Activated CD4-positive, alpha-beta T cell treated with anti-CD3 and anti-CD28 coated beads for 1 hour (primary cell): ENCODE measurements at places on chromosomes 5 and 9.

DNA sequence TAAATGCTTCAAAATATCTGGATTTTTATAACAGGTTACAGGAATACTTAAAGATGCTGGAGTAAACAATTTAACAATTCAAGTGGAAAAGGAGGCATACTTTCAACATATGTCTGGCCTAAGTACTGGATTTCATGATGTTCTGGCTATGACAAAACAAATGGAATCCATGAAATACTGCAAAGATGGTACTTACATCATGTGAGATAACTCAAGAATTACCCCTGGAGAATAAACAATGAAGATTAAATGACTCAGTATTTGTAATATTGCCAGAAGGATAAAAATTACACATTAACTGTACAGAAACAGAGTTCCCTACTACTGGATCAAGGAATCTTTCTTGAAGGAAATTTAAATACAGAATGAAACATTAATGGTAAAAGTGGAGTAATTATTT lies 35.6 kb downstream of the SLC30A5 start:
- DNase-seq, result no peak

GRCh38 chr9:117187498-117187897 lies 227.4 kb downstream of the ASTN2 start:
- no peak for DNase-seq

DNA sequence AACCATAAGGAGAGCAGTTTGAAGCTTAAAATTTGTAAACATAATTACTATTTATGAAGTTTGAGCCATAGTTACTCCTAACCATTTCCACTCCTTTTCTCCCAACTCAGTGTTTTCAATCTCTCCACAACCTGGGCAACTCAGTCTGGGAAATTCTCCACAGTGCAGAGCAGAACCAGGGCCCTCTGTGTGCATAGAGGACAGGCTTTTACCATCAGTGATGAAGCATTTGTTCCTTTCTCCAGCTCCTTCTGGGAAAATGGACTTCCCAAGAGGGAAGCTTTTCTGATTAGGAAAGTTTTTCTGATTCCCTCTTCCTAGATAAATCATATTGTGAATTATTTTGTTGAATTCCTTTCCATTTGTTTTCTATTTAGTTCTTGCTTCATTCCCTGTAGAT lies 132.3 kb upstream of the MPDZ start:
- no peak for DNase-seq

DNA sequence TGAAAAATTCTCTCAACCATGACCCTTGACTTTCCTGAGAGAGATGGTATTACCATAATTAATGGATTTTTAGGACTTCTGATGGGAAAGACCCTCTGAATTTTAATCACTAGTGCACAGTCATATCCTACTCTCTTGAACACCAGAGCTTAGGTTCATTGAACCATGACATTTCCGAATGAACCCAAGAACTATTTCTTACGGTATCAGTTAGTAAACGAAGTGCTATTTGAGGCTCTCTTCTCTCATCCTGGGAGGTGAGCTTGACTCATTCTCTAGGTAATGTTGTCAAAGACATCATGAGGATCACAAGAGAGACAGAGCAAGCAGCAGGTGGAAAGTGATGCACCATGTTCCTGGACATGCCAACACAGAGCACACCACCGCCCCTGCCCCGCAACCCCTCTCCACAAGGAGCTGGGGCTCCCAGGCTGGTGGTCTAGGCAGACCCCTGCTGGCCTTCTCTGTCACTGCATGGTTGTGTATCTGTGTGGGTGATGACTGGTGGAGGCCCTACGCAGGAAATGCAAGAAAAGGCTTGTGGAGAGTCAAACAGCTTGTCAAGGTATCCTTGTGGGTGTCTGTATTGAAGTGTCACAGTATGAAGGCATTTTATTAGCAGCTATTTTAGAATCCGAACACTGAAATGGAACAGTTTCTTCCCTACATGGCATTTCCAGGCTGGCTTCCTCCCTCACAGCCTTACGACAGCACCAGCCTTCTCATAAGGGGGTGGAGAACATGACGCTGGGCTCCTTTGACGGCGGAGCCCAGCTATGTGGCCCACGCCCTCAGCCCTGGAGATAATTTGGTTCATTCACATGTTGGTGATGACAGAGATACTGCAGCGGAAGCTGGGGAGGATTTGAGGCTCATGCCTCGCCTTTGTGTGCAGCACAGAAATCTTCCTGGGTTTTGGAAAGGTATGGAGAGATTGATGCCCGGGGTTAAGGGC lies 297.6 kb downstream of the NTRK2 start:
- no peak for DNase-seq

DNA sequence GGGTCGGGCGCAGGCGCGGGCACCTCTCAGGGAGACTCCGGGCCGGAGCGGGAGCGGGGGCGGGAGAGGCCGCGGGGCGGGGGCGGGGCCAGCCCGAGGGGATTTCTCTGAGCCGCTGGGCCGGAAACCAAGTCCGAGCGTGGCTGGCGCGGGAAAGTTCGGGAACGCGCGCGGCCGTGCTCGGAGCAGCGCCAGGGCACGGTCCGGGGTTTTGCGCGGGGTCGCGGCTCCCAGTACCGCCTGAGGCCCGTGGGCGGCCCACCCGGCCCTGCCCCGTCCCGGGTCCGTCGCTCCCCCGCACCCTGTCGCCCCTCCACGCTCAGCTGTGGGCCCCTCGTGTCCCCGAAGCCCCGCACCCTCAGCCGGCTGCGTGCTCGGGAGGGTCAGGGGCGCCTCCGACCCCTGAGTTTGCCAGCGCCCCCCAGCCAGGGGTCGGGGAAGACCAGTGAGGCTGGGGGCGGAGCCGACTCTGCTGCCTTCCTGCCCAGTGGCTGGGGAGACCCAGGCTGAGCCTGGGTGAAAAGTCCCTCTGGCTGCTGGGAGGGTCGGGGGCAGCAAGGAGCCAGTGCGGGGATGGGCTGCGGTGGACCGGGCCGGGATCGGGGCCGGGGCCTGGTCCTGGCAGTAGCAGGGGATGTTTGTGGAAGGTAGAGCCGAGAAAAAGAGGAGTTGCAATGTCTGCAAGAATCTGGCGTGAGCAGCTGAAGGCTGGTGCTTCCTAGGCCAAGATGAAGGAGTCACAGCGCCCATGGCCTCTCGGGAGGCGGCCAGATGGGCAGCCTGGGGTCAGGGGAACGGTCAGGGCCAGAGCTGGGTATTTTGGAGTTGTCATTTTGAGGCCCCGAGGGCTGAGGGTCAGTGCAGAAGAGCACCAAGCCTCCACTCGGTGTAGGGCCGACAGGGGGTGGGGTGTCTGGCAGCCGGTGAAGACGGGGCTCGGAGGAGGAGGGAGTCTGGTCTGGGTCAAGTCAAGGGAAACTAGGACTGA lies 588 bp downstream of the TRAF2 start:
- DNase-seq, result no peak

- DNase-seq, result no peak
These were observed at the start of gene RAI14 for GRCh38 chr5:34656001-34656699. TSS of gene RAI14 (plus strand) at chr5:34656328. CDS start at chr5:34686920, 30,592 bp downstream.

- no peak for DNase-seq
These were observed 11.4 kb downstream of the FGFR4 start for GRCh38 chr5:177098120-177098469.

DNA sequence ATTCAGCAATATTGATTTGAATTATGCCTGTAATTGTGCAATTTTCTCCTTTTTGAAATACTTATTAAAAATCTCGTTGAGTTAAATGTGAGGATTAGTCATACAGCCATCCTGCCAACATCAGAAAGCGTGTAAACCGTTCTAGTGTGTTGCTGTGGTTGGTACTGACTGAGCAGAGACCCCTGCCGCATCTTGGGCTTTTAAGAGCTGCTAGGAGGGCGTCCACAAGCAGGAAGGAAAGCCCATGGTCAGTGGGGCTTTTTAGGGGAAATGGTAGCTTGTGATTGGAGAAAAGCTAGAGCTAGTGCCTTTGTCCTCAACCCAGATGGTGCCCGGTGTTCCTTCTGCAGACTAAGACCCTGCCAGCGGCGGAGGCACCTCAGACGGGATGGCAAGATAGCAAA lies 1.3 kb downstream of the SDHA start:
- DNase-seq, result no peak

- DNase-seq, result no peak
These were observed 775 bp upstream of the LHX2 start for GRCh38 chr9:124010665-124011321.

DNA sequence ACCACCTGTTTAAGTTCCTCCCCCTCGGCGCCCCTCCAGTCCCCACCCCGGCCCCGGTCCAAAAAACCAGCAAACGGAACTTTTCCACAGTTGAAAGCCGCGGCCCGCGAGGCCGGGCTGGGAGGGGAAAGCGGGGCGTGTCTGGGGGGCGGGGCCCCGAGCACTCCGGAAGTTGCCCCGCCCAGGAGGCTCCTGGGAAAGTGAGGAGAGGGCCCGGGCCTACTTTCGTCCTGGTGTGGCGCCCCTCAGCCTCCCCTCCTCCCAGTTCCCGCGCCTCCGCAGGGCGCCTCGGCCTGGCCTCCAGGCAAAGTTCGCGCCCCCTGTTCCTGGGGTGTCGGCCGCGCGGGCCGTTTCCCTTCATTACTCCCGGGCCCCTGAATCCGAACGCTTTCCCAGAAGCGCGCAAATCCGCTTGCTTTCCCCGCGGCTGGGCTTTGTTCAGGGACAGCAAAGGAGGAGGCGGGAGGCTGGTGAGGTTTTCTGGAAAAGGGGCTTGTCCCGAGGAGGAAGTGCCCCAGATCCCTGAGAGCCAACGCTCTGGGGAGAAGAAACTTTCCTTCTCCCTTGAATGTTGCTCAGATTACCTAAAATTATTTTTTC lies 4.5 kb upstream of the DMRT3 start:
- no peak for DNase-seq

DNA sequence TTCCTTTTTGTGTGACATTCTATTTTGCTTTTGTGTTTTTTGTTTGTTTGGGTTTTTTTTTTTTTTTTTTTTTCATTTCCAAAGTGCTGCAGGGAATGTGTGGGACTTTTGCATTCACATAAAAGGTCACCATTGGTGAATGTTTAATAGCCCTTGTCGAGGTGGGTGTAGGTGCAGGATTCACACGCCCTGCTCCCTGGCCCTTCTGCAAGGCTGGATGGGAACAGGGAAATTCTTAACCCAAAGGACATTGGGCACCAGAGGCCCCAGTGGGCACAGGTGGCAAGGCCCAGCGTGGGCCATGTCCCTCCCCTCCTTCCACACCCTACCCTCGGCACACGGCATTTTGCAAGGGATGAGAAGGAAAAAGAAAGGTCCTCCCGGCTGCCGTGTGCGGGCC lies 50.4 kb upstream of the NOTCH1 start:
- DNase-seq, result no peak

GRCh38 chr5:11084111-11084510 lies 323.1 kb upstream of the DAP start:
- no peak for DNase-seq

GRCh38 chr5:33049298-33049697 lies 338.2 kb downstream of the NPR3 start:
- DNase-seq, result no peak

- no peak for DNase-seq
These were observed 173.7 kb upstream of the KIF2A start for GRCh38 chr5:62132276-62132675.

DNA sequence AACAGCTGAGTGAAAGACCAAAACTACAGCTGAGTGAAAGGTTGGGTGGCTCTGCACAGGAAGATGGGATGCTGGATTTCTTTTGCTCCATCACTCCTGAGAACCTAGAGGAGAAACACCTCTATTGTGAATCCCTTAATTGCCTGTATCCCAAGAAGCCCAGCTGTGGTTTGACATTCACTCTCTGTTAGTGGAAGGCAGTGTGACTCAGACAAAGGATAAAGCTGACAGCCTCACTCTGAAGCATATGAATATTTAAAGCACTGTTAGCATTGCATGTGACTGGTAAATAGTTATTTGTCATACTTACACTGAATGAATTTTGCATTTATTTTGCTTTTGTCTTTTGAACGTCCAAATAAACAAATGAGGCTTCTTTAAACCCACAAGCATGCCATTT lies 367.1 kb upstream of the RIOK2 start:
- no peak for DNase-seq

DNA sequence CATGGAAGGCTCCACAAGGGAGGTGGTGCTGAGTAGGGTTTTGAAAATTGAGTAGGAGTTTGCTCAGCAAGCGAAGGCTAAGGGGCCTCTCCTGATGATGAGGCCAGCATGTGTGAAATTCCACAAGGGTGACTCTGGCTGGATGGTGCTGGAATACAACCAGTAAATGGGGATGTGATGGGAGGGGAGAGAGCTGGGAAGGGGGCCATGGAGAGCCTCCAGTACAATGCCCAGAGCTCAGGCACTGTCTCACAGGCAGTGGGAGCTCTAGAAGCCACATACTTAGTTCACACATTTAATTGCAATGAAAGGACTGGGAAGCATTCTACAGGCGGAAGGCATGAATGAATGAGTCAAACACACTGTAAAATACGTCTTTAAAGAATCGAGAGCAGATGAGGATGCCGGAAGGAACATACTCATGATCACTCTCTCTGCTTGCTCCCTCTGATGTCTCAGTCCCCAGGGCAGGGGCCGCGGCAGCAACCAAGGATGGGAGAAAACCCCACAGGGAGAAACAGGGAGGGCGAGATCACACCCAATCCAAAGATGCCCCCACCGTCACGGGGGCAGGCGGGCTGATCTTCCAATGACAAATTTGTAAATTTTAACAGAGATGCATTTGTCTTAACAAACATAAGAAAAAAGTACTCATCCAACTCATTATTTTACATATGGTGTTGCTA lies 261.0 kb downstream of the NSG2 start:
- no peak for DNase-seq

GRCh38 chr9:129595903-129596540 lies 24.9 kb downstream of the C9orf50 start:
- no peak for DNase-seq

- no peak for DNase-seq
These were observed at the start of gene ITGA2 for GRCh38 chr5:52989025-52989780. TSS of gene ITGA2 (plus strand) at chr5:52989352. CDS start at chr5:52989469, 117 bp downstream.

DNA sequence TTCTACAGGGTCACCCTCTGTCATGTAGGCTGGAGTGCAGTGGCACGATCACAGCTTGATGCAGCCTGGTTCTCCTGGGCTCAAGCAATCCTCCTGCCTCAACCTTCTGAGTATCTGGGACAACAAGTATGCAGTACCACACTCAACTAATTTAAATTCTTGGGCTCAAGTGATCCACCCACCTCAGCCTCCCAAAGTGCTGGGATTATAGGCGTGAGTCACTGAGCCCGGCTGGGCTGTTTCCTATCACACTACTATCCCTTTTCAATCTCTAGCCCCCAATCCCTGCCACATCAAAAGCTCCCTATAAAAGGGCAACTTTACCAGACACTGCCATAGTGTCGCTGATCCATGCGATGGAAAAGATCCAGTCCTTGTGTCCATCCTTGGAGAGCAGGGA lies 20.4 kb downstream of the DCAF12 start:
- DNase-seq, result no peak

- DNase-seq, result no peak
These were observed 116.0 kb downstream of the GOLPH3 start for GRCh38 chr5:32058101-32058500.

DNA sequence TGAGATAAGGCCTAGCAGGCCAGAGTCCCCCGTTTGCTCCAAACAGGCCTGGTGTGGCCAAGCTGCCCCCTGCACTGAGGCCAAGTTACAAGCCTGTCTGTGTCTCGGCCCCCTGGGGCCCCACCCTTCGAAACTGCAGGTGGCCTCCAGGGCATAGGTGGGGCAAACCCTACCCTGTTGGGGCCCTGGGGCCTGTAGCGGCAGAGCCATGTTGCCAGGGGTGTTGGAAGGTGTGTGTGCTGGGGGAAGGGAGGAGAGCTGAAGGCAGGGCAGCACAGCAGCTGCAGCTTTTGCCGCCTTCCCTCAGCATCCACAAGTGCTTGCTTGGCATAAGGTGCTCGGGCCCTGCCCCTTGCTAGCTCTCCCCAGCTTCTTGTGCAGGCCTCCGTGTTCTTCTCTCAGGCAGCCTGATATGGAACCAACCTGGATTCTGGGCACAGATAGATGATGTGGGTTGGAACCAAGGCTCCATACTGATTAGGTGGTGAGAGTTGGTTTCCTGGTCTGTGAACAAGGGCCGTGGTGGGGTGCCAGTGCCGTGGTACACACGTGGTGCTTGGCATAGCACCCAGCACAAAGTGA lies 12.7 kb downstream of the IRF1 start:
- peak; percentile 47 for DNase-seq
